Immature natural killer cell (primary cell): ENCODE measurements at places on chromosomes 2 and 18.

DNA sequence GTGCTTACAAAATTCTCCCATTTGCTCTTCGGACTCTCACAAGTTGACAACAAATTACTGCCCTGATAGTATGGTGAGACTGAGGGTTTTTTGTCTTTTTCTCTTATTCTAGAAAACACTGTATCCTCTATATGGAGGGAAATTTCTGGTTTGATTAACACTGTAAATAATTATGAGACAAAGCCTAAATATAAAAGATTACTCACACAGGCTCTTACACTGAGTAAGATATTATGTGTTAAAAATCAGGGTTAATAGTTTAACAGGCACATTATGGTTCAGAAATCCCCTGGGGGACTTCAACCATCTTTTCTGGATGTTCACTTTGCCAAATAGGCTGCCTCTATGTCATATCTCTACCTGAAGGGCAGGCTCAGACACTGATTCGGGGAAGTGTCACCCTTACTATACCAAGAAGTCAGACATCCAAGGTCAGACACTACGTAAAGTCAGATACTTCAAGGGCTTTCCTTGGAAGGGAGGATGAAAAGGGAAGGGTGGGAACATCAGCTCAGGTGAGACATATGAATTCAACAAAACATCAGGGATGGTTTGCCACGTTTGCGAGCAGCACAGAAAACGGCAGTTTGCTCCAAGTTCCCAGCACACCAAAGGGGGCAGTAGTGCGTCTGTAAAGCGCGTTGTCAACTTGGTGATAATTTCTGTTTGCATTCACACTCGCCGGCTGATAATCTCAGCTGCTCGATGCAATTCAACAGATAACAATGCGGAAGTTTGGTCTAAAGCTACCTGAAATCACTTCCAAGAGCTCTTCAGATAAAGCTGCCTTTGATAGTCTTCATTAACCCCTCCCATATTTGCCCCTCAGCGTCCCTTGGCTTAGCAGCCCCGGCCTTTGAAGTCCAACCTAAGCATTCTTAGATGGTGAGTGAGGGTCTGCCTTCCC lies 972 bp upstream of the RASGRP3 start:
- peak overlapping the region; percentile 95 for H3K27ac ChIP-seq
- no peaks in the 10 kb centered on the region for H3K36me3 ChIP-seq
- peaks cover 17% of the 10 kb centered on the region for H3K27me3 ChIP-seq

- H3K27ac ChIP-seq, result no peak overlapping the region
- no peak for DNase-seq
- H3K27me3 ChIP-seq, result peaks cover 5% of the 10 kb centered on the region
Measured at GRCh38 chr18:59685501-59685900, 11.7 kb downstream of the CCBE1 start.

GRCh38 chr2:151959238-151959637 lies 131.0 kb upstream of the ARL5A start:
- DNase-seq, result no peak
- no peaks in the 10 kb centered on the region for H3K36me3 ChIP-seq
- H3K27me3 ChIP-seq, result peaks cover 2% of the 10 kb centered on the region
- no peak overlapping the region for H3K27ac ChIP-seq

GRCh38 chr2:49598231-49598630 lies 443.9 kb upstream of the FSHR start:
- DNase-seq, result no peak
- H3K4me1 ChIP-seq, result no peaks in the 10 kb centered on the region
- H3K27me3 ChIP-seq, result peaks cover 4% of the 10 kb centered on the region
- no peak overlapping the region for H3K27ac ChIP-seq

GRCh38 chr2:195509551-195509950 lies 147.5 kb upstream of the SLC39A10 start:
- H3K36me3 ChIP-seq, result no peaks in the 10 kb centered on the region
- no peak overlapping the region for H3K27ac ChIP-seq
- no peak for DNase-seq
- H3K27me3 ChIP-seq, result no peaks in the 10 kb centered on the region
- H3K4me3 ChIP-seq, result no peak overlapping the region
